ENCODE measurements at places on chromosomes 11 and 22.

DNA sequence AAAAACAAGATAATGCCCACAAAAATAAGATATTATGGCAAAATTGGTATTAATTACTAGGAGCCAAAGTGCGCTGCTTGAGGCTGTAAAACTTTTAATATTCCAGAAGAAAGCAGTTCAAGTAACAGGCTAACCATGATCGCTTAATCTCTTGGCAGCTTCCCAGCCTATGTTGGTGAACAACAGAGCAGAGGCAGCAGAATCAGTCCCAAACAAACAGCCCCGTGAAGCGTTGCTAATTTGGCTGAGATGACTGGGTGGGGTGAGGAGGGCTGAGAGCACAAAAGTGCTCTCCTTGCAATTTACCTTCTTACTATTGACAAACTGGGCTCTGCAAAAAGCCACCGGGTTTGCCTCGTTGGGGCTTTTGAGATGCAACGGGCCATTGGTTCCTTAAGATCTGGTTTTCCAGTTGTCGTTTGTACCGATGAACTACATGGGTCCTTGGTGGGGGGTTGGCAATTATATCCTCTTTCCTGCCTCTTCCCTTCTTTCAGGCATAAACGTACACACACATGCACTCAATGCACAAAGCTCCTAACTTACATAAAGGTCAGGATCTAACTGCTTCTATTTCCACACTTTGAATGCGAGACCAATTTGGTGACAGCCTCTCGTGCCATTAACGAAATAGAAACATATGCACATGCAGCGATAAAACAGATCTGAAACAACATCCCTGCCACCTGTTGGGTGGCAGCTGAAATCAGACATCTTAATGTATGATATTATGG lies 407.6 kb upstream of the CADM1 start:
- no peak for DNase-seq

DNA sequence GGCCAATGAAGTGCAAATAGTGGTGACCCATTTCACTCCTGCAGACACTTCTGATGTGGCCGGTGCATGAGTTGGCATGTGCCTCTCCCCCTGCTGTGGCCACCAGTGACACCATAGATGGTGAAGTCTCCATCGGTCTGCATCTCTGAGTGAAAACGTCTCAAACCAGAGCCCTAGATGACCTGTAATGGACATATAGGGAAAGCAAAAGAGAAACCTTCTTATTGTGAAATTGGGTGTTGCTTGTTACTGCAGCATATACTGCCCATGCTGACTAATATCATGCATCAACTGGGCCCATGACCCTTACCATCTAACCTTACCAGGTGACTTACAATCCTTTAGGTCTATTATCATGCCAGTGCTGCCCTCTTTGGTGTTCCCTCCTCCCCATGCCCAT lies 11.7 kb upstream of the VPS37C start:
- DNase-seq: no peak

DNA sequence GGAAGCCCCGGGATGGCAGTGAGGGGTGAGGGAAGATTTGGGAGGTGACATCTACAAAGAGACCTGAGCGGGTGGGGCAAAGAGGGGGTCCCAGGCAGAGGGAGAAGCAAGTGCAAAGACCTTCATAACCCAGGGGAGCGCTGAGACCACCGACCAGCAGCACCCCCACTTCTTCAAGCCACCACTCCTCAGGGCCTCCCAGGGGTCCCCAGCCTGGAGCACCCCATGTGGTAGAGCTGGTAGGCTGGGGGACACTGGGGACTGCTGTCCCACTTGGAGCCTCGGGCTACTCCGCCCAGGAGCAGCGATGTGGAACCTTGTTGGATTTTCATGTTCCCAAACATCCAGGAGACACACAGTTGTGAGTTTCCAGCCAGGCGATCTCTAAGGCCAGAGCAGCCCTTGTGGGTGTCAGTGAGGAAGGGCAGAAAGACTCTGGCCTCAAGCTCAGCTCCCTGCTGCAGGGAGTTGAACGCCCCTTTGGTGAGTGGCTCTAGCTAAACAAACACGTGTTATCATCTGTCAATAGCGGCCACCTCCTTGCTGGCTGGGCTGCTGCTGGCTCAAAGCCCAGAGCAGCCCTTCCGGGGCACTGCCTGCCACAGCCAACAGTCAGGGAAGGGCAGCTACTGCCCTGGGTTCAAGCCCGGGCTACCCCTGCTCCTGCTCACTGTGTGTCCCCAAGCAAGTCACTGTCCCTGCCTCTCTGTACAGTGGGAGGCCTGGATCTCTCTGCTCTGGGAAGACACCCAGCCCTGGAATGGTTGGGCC lies 25.7 kb upstream of the CHKA start:
- no peak for DNase-seq

DNA sequence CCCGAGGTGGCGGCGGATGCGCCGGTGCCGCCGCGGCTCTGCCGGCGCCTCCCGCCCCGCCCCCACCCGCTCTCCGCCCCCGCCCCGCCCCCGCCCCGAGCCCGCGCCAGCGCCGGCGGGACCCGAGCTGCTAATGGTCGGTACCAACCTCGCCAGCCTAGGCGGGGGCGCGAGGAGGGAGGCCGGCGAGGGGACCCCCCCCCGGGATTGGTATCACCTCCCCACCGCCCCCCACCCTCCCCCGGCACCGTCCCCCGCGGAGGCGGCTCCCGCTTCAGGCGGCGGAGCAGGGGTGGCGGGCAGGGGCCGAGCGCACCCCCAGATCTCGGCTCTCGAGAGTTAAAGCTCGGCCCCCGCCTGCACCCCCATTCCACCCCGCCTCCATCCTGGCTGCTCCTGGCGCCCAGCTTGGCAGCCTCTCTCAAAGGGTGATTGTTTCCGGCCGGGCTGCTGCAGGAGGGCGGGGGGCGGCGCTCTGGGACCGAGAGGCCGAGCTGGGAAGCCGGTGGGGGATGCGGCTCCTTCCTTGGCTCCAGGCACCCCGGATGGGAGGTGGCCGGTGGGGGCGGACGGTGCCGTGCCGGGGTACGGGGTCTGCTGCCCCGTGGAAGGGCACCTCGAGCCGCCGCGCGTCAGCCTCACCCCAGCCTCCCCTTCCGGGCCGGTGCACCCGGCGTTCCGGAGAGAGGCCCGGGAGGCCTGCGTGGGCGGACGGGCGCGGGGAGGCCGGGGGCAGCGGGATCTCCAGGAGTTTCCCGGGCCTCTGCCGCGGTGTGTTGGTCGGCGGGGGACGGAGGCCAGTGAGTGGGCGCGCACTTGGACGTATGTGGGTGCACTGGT lies at the start of gene B3GAT1:
Gene B3GAT1, minus strand, starts transcription at position 40 of the 840 bp plus-strand sequence. CDS start 24,583 bp downstream, outside the sequence.
- DNase-seq: peak; percentile 72

DNA sequence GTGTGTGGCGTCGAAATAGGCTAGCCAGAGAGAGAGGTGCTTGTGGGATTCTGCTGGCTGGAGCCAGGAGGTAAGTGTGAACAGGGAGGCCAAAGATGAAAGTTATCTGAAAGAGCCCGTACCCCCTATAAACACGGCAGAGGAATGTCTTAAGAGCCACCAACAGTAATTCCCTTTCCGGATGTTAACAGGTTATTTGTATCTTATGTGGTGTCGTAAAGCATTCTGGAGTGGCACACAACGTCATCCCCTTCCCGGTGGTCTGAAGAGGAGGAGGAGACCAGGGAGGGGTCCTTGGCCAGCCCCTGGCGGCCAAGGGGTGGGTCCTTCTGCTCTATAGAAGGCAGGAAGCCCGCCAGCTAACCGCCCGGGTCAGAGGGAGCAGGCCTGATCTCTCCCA lies 39.5 kb downstream of the MACROD1 start:
- no peak for DNase-seq

DNA sequence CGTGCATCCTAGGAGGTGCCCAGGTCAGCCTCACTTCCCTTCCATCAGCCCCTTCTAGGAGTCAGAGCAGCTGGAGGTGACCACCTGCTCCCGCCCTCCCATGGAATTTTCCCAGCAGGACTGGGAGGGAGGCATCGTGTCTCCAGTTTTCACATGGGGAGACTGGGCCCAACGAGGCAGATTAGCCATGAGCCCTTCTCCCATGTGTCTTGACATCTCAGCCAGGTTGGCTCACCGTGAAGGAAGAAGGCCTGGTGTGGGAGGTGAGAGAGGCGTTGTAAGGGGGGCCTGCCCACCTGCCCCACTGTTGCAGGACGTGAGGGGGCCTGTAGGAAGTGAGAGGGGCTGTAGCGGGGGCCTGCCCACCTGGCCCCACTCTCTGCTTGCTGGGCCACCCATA lies 1521.4 kb downstream of the BRD1 start:
- DNase-seq: no peak

DNA sequence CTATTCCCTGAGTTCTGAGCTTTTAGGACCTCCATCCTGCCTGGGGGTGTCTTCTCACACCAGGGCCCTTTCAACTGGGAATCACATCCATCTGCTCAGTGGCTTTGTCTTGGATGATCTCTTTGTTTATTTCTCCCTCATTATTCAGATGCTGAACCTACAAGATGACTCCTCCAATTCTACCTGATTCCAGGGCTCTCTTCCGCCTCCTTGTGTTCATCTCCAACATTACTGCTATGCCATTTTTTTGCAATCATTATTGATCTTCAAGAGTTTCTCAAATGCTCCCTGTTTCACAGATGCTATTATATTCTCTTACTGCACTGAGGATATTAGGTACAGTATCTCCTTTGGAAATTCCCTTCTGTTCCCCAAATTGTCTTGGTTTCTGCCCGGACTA lies 307.7 kb downstream of the SHANK2 start:
- DNase-seq: no peak

DNA sequence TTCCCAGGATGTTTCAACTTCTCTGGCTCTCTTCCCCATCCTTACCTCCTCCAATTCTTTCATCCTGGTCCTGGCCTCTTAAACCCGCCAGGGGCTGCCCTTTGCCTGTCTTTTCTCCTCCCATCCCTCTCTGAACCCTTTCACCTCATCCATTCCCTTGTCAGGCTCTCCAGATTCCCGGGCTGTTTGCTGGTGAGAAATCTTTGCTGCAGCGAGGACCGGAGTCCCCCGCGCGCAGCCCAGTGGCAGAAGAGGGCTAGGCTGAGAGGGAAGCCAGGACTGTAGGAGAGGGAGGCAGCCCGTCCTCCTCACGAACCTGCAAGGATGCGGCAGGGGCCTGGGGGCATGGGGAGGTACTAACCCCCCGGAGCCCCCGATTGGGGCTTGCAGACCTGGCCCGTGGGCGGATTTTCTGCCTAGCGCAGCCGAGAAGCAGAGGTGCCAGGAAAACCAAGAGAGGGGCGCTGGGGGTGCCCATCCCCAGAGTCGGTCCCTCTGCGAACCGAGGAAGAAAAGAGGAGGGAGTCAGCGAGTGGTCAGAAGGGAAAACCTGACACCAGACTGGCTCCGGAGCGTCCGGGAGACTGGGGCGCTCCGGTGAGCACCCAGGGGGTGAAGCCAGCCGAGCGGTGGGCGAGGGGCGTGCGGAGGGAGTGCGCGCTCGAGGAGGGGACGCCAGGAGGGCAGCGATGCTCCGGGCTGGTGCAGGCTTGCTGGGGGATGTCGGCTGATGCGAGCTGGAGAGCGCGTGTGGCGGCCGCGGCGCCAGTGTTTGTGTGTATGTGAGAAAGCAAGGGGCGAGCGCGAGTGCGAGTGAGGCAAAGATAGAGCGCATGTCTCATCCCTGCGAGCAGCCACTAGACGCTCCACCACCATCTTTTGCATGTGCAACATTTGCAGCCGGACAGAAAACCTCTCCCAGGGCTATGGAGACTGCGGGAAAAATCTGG lies at the start of gene GRIA4:
Gene GRIA4, plus strand, starts transcription at position 242 of the 950 bp plus-strand sequence. CDS start 925 bp downstream, outside the sequence.
- peak; percentile 35 for DNase-seq

DNA sequence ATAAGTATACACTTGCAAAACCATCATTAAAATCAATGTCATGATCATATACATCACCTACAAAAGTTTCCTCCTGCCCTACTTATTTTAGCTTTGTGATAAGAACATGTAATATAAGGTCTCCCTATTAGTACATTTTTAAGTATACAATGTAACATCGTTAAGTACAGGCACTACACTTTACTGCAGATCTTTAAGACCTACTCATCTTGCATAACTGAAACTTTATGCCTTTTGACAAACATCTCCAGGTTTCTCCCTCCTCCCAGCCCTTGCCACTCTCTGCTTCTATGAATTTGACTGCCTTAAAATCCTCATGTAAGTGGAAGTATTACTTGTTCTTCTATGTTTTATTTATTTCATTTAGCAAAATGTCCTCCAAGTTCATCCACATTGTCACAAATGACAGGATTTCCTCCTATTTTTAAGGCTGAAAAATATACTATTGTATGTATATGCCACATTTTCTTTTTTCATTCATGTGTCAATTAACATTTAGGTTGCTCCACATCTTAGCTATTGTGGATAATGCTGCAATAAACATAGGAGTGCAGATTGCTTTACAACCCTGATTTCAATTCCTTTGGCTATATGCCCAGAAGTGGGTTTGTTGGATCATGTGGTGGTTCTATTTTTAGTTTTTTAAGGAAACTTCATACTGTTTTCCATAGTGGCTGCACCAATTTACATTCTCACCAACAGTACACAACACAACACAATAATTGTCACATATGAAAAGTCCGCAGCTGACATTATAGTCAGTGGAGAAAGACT lies 471.1 kb upstream of the ANO3 start:
- no peak for DNase-seq

DNA sequence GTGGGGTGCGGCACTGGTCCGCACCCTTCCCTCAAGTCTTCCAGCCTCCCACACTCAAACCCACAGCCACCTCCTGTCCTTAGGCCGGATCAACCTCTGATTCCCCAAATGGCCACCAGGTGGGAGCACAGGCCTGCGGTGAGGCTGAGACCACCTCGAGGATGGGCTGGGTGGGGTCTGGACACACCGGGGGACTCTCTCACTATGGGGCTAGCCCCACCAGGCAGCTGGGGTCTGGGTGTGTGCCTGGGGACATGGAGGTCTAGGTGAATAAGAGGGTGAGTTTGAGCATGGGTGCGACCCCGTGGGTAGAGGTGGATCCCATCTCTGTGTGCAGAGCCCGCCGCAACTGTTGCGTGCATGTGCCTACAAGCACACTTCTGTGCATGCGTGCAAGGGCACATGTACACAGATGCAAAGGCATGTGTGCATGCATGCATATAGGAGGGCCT lies 32.6 kb downstream of the MYO18B start:
- no peak for DNase-seq

DNA sequence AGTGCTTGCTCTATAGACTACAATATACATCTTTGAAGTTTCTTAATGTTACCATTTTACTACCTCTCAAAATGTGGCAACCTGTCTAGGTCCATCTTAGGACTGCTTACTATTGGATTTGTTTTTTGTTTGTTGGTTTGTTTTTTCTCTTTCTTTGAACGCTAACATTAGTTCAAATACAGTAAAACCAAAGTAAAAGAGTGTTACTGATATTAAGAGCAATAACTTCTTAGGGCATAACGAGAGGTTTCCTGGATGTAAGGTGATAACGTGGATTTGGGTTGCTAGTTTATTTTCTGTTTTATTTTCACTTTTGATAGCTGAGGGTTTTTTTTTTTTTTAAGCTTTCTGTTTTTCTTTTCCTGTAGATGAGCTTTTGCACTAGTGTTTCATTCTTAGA lies 43.6 kb downstream of the TMEM135 start:
- DNase-seq: no peak
